ENCODE measurements at places on chromosomes 2 and 18. TPM values are rescaled to one million over a fixed set of nuclear protein-coding genes. Genes with fewer than 3 reads are reported as not detected.

DNA sequence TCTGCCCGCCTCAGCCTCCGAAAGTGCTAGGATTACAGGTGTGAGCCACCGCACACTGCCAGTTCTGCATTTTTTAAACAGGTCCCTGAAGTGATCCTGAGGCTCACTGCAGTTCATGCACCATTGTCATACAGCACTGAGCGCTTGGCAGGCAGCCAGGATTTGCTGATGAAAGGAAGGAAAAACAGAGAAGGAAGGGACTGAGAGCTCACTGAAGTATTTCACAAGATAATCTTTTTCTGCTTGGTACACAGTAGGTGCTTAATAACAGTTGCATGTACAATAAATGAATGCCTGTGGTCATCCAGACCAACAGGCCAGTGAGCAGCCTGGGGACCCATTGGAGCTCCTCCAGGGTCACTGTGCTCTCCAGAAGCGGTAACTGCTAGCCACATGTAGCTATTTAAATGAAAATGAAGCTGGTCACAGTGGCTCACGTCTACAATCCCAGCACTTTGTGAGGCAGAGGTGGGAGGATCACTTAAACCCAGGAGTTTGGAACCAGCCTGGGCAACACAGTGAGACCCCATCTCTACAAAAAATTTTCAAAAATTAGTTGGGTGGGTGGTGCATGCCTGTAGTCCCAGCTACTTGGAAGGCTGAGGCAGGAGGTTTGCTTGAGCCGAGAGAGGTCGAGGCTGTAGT lies 33.1 kb upstream of the SMAD7 start:
- DNase-seq, result peak; percentile 30

GRCh38 chr2:64593035-64593655 lies 60.6 kb downstream of the SERTAD2 start:
- no peak for DNase-seq

DNA sequence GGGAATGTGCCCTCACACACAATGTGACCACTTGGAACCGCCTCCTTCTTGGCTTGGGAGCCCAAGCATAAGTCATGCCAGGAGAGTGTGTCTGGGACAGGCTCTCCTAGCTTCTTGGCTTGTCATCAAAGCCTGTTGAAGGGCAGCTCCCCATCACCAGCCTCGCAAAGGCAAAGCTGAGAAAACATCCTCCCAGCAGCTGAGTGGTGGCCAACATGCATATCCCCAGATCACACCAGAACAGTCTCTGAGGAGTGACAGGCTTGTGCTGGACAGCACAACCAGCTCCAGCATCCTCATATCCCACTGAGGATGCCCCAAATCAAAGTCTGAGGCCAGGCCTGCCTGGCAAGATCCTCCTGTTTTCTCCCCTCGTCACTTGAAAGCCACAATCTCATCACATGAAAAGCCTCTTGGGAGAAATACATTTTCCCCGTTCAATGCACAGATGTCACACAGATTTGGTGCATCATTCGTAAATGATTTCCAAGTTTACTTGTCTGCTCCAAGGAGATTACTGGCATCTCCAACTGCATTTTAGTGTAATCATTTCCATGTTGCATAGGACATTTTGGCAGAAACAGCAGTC lies 269.3 kb downstream of the TTC32 start:
- no peak for DNase-seq

DNA sequence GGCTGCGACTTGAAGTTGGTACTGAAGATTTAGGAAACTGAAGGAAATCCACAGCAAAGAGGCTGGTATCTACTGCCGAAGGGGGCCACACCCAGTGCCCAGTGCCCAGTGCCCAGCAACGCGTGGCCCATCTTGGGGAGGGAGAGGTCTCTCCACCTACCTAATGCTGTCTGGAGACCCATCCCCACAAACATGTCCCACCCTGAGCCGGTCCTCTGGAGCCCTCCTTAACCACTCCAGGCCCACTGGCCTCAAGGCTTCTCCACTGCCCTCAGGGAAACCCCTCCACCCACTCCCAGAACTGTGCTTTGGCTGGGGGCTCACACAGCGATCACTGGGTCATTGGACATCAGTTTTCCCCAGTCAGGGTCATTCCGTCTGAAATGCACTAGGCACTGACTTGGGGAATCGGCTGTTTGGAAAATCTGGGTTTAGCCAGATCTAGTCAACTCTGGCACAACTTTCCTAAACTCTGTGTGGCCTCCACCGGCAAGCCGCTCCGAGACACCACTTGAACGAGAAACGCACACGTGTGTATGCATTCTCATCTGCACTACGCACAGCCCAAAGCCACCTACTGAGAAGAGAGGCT lies 20.1 kb downstream of the GPR55 start:
- DNase-seq, result no peak

DNA sequence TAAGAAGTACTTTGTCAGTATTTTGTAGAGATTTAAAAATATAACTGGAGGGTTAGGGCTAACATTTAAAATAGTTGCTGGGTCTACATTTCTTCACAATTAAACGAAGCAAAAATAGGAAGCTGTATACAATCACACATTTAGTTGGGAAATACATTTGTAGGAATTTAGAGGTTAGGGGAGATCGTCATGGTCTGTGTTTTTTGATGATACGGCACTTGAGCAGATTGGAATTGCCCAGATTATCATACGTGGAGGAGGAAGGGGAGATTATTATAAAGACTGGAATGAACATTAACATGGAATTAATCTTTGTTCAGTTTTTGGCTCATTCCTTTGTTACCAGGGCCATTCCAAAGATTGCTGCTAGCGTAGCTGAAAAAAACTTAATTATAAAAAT lies 84.6 kb downstream of the MTA3 start:
- no peak for DNase-seq

GRCh38 chr2:164841719-164842623 lies at the start of gene COBLL1:
Gene COBLL1, minus strand, starts transcription at chr2:164841823. Its CDS starts 627 bp downstream, at chr2:164841196.
- DNase-seq, result peak; percentile 86

DNA sequence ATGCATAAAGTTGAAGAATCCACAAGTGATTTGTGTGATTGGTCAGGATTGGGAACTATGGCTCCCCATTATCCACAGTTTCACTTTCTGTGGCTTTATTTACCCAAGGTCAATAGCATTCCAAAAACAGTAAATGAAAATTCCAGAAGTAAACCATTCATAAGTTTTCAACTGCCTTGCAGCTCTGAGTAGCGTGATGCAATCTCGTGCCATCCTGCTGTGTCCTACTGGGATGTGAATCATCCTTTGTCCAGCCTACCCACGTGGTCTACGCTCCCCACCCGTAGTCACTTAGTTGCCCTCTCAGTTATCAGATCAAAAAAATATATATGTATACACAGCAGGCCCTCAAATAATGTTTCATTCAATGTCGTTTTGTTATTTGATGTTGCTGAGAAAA lies 89.0 kb upstream of the DLGAP1 start:
- no peak for DNase-seq

DNA sequence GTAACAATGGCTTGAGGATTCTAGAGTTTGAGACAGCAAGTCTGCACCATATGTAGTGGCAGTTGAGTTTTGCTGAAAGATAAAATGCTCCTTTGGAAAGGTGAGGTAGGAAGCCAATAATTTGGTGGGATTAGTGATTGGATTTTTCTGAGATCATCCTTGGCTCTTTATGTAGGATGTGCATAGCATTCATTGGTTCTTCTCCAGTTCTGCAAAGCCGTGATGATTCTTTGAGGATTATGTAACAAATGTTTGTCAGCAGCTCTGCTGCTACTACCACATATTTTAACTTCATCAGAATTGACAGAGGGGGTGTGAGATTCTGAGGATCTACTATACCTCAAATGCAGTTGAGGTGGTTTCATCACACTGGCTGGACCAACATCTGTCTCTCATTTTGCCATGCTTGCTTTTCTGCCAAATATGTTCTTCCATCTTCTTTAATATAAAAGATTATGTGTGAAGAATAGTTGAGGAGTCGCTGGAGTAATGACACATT lies 188.9 kb upstream of the RASGRP3 start:
- no peak for DNase-seq

- DNase-seq, result no peak
These were observed 7.8 kb upstream of the GPR55 start for GRCh38 chr2:230932556-230933511.

DNA sequence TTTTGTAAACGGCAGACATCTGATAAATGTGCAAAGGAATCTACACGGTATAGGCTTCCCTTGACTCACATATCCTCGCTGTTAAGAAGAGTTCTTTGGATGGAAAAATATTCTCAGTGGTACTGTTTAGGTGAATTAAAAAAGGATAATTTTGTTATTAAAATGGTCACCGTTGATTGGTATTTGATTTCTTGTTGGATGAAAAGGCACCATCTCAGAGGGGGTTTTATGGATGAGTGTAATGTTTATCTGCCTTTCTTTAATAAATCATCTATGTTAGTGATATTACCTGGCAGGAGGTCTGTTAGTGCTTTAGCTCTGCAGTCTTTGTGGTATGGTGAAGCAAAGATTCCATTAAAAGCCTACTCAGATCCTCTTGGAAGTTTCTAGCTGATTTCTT lies 92.3 kb downstream of the MGAT5 start:
- DNase-seq, result no peak

GRCh38 chr2:224401641-224402342 lies at the start of gene FAM124B:
Gene FAM124B, minus strand, starts transcription at chr2:224402107. Its CDS starts 339 bp downstream, at chr2:224401768.
- peak; percentile 99 for DNase-seq

GRCh38 chr2:112995346-112995920 lies 9.8 kb upstream of the IL36A start:
- DNase-seq, result no peak

DNA sequence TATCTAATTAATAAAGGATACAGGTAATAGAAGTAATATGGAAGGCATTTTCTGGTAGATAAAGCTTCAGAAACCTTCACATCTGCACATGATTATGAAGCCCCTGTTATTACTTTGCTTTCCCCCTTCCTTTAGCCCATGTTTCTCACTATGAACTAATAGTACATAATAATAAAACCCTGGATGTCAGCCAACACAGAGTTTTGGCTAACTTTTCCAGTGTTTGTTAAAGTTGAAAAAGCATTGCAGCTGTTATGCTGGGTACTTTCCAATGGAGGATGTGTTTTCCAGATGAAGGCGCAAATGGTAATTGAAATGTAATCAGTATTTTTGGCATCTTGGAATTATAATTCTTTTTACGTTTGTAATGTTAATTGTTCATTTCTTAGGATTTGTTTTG lies 43.5 kb downstream of the SPTBN1 start:
- DNase-seq, result peak; percentile 70

DNA sequence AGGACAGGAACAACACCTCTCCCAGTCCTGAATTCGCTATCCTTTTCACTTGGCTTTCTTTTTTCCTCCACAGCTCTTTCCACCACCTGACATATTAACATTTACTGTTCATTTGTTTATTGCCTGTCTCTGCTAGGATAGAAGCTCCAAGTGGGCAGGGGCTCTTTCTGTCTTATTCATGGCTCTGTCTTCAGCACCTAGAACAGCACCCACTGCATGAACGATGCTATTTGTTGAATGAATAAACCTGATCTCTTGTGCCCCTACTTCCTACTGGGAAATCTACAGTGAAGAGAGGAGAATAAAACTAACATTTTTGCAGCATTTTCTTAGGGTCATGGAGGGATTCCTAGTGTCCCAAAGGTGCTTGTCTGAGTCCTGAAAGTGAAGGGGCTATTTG lies 24.4 kb upstream of the GAREM2 start:
- peak; percentile 24 for DNase-seq

DNA sequence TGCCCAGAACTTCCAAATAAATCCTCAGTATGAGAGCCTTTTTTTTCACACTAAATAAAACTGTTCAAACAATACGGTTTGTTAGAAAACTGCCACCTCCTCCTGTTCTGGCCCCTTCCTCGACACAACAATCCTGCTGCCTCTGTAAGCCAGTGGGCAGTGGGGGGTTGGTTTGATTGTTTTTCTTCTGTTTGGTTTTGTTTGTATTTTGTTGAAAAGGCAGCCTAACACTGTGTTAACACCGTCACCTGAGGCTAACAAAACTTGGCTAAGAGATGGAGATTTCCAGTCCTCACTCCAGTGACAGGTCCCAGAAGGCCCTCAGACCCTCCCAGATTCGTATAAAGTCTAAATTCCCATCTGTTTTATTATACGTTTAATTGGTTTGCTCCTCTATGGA lies 402.1 kb downstream of the ZNF521 start:
- no peak for DNase-seq

DNA sequence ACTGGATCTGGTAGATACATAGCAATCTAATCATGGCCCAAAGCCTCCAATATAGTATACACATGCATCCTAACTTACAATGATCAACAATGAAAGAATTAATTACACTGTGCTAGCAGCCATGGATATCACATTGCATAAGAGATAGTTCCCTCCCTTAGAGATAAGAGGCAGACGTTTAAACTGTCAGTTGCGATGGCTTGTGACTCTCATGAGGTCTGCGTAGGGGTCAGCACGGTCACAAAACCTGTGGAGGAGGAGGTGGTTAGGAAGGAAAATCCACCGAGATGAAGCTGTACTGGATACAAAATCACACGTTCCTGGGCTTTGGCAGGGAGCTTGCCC lies 800 bp upstream of the RALB start:
- no peak for DNase-seq

GRCh38 chr18:49123431-49123830 lies 172.7 kb upstream of the SMAD7 start:
- DNase-seq, result no peak

DNA sequence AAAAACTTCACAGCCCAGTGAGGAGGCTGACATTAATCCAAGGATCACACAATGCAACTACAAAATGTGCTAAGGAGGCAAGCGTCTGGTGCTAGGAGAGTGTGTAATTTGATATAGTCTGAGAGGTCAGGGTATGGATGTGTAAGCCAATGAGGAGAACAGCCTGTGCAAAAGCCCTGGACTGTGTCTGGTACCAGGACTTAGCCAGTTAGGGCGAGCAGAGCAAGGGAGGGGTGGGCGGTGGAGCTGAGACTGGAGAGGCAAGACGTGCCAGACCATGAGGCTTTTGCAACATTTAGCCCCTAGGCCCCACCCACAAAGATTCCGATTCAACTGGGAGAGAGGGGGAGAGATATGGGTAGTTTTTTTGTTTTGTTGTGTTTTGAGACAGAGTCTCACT lies 33.5 kb upstream of the SPRED2 start:
- DNase-seq, result no peak

DNA sequence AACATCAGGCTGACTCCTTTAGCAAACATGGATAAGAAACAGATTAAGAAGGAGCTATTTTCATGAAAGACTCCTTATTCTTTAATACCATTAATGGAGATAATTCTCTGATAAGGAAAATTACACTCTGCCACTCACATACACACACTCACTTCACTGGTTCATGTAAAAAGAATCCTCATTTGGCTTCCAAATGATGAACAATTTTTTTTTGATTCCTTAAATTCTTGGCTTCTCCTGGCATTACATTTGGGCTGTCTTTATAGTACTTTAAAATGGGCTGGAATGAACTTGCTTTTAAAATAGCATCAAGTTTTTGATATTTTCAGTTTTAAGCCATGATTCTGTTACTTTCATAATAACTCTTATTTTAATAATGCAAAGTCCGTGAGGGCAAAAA lies 328.6 kb downstream of the SLC8A1 start:
- DNase-seq, result no peak

GRCh38 chr2:11446733-11447248 lies 19.2 kb downstream of the E2F6 start:
- DNase-seq, result peak; percentile 87

CPLX4 gene
- not detected for total RNA-seq

TCF23 gene
- total RNA-seq, result not detected

CNTNAP5 gene
- not detected for total RNA-seq

NOSTRIN gene
- 4.5 TPM for total RNA-seq

BMP10 gene
- total RNA-seq, result not detected

SNTG2 gene
- 0.17 TPM for total RNA-seq

FANCL gene
- total RNA-seq, result 22.1 TPM

Measured in dermis blood vessel endothelial cell (primary cell).